Stimulated activated CD4-positive, alpha-beta T cell treated with anti-CD3 and anti-CD28 coated beads, Interleukin-15, amount 100 ng/mL, for 24 hours (primary cell): ENCODE measurements at places on chromosomes 11 and 22.
A peak's percentile ranks its signal among the peaks of the same experiment; 100 is the strongest.

DNA sequence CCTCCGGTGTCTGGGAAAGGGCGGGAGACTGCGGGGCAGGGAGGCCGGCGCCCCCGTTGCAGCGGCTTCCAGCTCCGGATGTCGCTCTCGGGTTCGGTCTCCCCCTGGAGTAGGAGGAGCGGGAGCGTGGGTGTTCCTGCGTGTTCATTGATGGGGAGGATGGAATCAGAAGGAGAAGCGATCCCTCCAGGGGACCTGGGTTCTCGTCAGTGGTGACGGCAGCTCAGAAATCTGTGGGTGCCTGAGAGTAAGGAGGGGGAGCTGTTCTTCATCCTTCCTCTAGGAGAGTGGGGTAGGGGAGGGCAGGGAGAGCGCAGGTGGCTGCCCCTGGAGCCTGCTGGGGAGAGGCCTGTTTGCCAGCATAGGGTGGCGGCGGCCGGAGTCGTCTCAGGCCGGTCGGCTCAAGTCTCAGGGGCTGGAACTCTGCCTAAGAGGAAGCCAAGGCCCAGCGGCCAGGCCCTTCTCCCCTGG, 1.1 kb downstream of the UBASH3B start:
- DNase-seq: peak; percentile 66

- DNase-seq: no peak
Measured at GRCh38 chr22:16808744-16809143, 16.5 kb downstream of the XKR3 start.

DNA sequence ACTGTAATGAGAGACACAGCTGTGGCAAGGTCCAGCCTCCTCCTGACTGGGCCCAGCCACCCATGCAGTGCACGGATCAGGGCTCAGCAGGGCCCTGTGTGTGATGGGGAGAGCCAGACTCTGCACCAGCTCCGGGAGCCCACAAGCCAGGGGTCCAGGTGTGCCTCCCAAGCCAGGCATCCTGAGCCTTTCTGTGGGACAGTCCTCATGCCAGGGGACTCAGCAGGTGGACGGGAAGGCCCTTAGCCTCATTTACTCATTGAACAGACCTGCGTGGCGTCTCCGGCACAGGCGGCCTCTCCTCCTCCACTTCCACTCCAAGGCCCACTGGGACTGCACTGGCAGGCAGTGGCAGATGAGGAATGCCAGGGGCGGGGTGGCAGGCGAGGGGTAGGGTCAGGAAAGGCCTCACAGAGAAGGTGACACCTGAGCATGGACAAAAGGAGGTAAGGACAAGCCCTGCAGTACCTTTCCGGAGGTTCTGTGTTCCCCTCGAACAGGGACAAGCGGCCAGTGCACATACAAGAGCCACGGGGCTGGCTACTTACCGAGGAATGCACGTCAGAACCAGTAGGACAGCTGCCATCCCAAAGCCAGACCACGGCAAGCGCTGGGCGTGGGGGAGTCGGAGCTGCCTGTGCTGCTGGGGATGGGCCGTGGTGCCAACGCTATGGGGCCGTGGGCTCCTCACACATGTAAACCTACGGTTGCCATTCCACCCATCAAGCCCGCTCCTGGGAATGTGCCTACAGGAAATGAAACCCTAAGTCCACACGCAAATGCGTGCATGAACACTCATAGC, 52.7 kb downstream of the IGF2 start:
- no peak for DNase-seq

GRCh38 chr11:15222777-15223176, 108.1 kb downstream of the INSC start:
- no peak for DNase-seq

DNA sequence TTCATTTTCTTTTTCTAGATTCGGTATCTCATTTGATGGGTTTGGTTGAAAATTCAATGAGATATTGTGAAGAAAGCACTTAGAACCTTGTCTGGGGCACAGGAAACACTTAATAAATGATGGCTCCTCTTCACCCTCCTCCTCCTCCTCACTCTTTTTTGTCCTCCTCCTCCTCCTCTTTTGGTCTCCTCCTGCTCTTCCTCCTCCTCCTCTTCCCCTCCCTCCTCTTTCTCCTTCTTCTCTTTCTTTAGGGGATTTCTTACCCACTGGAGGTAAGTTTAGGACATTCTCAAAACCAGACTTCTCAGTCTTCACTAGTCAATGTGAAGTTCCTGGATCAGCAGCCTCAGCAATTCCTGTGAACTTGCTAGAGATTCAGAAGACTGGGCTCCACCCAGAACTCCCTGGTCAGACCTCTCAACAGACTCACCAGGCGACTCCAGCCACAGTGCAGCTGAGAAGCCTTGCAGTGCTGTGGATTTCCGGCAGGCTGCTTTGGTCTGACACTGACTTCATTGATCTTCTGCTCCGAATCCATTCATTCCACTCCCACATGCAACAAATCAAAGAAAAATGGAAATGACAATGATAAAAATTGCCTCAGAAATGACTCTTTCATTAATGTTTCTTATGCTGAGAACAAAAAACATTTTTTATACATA, 368.6 kb upstream of the B3GAT1 start:
- no peak for DNase-seq

DNA sequence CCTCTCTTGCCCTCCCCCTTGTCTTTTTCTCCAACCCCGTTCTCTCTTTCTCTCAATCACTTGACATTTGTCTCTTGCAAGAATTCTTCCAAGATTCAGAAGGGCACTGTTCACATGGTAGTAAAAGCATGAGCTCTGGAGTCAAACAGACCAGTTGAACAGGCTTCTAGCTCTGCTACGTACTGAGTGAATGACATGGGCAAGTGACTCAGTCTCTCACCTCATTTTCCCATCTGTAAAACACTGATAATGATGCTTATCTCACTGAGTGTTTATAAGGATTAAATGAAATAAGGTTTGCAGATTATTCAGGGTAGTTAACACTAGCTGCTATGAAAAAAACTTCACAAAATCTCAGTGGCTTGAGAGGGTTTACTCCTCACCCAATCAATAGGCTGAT, 5.9 kb upstream of the IL10RA start:
- no peak for DNase-seq

DNA sequence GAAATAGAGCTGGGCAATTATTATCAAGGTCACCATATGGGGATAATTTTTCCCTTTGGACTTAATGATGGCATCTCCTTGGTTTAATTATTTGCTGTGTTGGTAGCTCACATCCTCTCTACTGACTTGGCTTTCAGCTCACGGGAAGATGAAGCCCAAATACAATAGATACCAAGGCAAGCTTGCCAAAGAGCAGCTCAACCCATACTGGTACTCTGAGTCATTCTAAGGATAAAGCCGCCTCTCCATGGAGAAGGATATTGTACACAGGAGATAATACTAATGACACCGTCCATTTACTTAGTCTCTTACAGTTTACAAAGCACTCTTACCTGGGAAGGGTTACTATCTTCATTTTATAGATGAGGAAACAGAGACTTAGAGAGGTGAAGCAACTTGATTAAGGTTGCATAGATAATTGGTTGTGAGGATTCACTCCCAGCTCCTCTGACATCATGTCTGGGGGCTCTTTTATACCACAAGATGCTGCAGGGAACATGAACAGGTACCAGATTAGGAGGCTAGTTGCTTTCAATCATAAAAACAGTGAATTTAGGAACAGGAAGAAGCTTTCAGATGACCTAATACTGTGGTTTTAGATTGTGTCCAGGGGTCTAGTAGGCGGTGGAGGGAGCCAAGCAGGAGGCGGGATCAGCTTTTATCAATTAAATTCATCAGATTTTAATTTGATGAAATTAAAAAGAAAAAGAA, 48.3 kb upstream of the PICALM start:
- DNase-seq: no peak

DNA sequence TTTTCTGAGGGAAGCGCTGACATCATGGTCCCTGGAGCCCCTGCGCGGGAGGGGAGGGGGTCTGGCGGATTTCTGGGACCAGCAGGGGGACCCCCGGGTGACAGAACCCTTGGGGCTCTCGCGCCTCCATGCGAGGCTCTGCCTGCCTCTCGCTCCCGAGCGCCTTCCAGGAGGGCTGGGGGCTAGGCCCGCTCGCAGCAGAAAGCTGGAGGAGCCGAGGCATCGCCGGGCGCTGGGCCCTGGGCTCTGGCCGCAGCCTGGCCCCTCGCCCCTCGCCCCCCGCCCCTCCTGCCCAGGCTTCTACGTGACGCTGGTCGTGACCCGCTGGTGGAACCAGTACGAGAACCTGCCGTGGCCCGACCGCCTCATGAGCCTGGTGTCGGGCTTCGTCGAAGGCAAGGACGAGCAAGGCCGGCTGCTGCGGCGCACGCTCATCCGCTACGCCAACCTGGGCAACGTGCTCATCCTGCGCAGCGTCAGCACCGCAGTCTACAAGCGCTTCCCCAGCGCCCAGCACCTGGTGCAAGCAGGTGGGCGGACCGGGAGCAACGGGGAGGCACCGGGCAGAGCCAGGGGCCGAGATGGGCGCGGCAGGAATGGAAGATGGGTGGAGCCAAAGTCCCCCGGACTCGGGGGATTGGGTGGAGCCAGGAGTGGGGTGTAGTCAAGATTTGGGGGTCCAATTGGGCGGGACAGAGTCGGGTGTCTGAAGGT, 5.4 kb downstream of the BEST1 start:
- DNase-seq: peak; percentile 39

GRCh38 chr11:130300567-130300966, 14.2 kb downstream of the ZBTB44 start:
- no peak for DNase-seq

DNA sequence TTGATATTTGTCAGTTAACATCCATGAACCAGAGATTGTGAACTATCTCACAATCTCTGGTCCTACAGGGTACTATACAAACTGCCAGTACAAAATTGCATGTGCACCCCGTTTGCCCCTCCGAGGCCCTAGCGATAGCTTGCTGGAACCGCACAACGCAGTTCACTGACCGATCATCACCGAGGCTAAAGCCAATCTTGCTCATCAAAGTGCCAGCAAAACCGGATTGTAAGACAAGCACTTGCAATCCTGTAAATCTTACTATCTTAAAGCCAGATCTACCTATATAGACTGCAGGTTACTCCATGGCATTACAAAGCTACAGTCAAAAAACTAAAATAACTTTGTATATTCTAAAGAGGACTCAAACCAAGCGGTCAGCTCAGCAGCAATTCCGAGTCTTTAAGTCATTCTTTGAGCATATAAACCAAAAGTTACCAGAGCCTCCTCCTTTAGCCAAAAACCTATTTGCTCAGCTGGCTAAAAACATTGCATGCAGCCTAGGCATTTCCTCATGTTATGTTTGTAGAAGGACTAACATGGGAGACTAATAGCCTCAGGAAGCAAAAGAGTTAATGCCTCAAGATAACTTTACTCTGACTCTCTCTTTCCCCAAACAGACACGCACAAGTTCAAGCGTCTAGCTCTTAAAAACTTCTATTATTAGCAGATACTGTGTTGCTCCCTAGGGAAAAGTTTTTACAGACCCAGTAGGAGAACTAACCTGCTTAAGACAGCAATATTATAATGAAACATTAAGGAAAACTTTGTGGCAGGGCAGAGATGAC, 30.7 kb upstream of the CPT1A start:
- no peak for DNase-seq

GRCh38 chr22:20580611-20581502, 73.4 kb downstream of the MED15 start:
- DNase-seq: no peak

DNA sequence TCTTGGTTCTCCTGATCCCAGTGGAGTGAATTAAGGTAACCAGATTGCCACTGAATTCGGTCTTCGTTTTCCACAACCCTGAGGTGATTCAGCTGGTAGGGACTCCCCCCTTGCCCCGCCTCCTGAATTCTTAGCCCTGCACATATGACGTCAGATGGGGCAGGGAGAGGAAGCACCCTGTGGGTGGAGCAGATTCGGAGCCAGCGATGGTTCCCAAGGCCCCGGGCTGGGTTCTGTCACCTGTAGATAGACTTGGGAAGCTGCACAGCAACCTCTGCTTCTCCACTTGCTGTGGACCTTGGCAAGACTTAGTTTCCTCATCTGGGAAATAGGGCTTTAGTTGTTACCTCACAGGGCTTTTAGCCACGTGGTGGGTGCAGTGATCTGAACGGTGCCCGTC, 67.8 kb downstream of the CTTN start:
- DNase-seq: peak; percentile 37

DNA sequence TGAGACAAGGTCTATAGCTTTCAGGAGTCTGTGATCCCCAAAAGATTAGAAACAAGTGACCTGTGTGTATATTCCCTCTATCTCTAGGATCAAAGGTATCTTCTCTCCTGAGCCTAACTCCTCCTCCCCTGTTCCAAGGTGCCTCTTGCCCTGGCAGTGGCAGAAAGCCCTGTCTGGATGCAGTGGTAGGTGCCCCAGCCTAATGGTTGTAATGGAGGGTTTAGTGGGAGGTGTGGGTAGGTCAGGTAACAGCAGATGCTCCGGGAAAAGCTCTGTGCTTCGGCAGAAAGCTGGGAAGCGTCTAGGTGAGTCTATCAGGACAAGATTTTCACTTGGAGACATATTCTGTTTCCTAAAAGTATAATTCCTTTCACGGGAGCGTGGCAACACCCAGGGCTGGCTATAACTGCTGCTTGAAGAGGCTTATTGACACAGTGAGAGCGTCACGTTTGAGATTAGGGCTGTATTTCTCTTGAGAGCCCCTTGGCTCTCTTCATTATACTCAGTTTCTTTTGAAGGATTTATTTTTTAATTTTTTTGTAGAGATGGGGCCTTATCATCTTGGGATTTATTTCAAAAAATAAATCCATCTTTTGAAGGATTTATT, 49.5 kb downstream of the PRR5L start:
- no peak for DNase-seq

DNA sequence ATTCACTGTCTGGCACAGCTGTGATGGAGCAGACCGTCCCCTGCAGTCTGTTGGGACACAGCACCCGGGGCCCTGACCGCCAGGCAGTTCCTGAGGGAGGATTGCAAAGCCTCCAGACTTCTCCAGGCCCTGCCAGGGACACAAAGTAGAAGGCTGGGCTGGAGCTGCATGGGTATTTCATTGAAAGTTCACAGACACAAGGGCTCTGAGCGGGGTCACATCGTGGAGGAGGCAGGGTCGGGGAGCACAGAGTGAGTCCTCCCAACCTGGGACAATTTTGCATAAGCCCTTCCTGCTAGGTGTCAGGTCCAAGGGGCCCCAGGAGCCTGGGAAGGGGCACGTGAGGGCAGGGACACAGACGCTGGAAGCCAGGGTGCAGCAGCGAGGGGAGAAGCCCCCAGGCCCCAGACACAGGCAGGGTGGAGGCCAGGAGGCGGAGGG, 15.7 kb downstream of the IFITM10 start:
- DNase-seq: no peak

DNA sequence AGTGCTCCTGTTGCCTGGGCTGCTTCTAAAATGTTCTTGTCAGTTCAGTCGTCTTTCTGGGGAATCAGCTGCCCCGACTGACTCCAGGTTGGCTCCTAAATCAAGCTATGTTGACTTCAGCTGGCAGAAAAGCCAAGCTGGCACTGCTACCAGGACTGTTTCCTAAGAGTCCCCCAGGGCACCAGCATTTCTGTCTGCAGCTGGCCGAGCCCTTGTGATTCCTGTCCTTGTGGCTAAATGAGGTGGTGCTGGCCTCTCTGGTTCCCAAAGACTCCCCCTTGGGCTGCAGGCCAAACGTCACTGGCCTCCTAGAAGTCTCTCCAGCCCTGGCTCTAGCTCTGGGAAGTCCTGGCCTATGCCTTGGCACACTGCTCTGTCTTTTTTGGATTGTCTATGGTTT, 31.1 kb downstream of the GRAMD1B start:
- DNase-seq: no peak

- DNase-seq: no peak
Measured at GRCh38 chr11:24408202-24408601, 88.7 kb upstream of the LUZP2 start.
